ENCODE measurements at places on chromosomes 3 and 15.

GRCh38 chr3:194277104-194277785 is 73.9 kb downstream of the CPN2 start:
- DNase-seq: no peak

DNA sequence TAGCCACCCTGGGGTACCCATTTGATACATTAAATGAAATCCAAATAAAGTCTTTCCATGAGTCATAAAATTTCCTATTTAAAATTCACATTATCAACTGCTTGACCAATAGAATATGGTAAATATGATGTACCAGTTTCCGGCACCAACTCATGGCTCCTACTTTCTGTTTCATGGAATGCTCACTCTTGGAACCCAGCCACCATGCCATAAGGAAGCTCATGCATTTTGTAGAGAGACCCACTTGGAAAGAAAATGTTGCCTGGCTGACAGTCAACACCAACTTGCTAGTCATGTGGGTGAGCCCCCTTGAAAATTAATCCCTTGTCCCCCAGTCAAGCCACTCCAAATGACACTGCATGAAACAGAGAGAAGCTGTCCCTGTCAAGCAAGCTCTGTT is 57.2 kb downstream of the WWTR1 start:
- no peak for DNase-seq

DNA sequence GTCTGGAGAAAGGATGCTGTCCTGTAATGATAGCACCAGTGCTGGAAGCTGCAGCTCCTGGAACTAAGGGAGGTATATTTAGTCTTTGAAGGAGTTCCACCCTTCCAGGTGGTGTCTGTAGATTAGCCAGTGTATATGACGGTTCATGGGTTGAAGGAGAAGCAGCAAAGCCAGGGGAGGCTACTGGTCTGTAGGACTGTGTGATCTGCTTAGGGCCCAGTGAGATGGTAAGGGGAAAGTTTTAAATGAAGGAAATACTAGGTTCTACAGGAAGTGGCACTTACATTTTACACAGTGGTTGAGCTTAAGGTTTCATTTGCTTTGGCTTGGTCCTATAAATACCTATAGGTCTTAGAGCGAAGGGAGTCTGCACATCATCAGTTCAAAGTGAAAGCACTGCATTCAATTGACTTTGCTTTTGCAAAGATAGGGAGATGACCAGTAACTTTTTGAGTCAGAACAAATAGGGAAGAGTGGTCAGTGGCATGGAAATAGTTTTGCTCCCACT is 5.6 kb downstream of the SLC25A38 start:
- DNase-seq: no peak

GRCh38 chr3:171178714-171179113 is 152.2 kb upstream of the SLC2A2 start:
- DNase-seq: no peak

DNA sequence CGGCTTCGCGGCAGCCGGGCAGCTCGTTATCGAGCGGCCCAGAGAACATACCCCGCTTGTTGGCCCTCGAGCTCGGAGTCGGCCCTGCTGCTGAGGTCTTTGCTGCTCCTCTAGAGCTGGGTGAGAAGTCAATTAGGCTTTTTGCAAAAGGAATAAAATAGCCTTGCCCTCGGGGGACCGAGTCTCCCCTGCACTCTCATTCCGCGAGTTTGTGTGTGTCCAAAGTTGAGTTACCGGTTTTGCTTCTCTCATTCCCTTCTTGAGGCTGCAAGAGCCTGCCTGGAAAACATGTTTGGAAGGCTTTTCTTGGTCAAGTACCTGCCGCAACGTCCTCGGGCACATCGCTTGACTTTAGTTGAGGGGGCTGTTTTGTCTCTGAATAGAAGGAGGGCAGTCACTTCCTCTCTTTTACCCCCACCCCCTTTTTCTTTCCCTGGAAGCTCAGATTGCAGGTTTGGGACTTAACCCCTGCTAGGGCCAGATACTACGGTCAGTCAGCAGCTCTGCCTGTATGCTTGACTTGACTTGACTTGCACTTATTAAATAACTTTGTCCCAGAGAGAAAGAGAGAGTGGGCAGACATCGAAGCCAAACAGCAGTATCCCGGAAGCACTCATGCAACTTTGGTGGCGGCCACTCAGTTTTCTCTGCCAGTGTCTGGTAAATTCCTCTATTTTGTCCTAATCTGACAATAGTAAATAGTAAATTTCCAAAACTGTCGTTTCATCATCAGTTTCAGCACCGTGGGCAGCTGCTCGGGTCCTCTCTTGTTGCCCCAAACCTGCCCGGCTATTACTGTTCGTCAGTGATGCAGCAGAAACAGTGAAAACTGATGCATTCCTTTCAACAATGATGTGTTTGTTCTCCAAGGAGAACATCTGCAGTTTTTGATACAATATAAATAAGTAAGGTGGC is 609 bp downstream of the RNF13 start:
- DNase-seq: no peak

- no peak for DNase-seq
Measured at GRCh38 chr3:195508185-195508584, 34.9 kb downstream of the PPP1R2 start.

GRCh38 chr3:194840661-194841514 is 155.2 kb downstream of the FAM43A start:
- DNase-seq: peak; percentile 29

- DNase-seq: no peak
Measured at GRCh38 chr3:126266850-126267168, 86.4 kb upstream of the ALDH1L1 start.

GRCh38 chr3:109152320-109152719 is 15.8 kb downstream of the C3orf85 start:
- no peak for DNase-seq

- peak; percentile 33 for DNase-seq
Measured at GRCh38 chr3:43286841-43287499, 630 bp downstream of the SNRK start.

GRCh38 chr3:25897019-25897418 is 107.1 kb downstream of the OXSM start:
- peak; percentile 21 for DNase-seq

- DNase-seq: no peak
Measured at GRCh38 chr3:181917027-181917426, 205.3 kb downstream of the SOX2 start.

DNA sequence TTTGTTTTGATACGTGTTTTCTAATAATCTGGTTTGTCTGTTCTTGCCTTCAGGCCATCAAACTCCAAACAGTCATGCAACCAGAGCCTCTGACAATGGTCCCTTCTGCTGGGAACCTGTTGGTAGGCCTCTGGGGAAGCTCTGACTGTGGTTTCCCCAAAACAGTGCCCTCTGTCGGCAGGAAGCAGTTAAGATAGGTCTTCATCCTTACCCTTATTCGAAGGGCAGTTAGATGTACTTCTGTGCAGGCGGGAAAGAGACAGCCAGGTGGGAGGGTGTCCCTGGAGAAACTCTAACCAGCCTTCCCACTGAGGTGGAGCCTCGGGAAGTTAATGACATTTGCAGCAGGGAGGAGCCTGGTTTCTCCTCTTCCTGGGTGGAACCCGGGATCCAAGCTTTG is 81.6 kb upstream of the CHMP2B start:
- DNase-seq: peak; percentile 41

DNA sequence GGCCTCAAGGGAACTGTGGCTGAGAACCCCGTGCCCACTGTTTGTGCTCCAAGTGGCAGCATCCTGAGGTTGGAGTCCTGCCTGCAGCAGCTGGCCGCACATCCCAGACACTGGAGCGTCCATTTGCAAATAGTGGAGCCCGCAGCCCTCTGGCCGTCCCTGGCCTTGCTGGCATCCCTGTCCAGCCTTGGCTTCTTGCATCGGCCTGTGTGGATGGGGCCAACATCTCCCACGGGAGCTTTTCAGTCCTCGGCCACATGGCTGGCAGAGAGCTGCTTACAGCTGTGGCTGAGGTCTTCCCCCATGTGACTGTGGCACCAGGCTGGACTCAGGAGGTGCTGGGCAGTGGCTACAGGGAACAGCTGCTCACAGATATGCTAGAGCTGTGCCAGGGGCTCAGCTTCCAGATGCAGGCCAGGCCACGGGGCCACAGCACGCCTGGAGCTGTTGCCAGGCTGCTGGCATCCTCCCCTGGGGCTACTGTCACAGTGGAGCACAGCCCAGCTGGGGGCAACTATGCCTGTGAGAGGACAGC is 71.2 kb downstream of the FAM43A start:
- no peak for DNase-seq

DNA sequence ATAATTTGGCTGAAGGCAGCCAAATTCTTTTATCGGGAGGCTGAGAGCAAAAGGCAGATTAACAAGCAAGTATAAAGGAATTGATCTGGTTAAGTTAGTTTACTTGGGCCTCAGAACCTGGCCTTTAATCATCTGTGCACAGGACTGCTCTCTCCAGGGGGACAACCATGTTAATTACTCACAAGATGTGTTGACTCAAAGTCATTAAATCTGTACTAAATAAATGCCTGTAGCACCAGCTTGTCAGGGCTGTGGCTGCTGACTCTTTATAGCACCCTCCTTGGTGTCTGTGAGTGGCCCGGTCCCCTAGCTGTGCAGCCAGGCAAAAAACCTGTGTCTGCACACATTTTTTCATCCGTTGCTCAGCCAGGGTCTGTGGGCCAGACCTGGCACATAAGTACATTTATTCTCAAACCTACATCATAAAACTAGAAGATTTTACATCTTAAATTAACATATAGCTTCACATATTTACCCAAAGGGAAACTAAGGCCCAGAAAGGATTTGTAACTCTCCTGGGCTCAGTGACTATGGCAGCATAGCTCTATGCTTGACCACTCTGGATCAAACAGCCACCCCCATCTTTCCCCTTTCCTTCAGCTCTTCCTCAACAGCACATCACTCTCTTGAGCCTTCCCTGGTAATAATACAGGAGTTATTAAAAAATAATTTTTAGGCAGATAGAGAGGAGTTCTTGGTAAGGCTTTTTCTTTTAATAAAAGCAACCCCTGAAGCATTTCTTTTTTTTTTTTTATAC is 51.4 kb downstream of the NCEH1 start:
- DNase-seq: peak; percentile 17

DNA sequence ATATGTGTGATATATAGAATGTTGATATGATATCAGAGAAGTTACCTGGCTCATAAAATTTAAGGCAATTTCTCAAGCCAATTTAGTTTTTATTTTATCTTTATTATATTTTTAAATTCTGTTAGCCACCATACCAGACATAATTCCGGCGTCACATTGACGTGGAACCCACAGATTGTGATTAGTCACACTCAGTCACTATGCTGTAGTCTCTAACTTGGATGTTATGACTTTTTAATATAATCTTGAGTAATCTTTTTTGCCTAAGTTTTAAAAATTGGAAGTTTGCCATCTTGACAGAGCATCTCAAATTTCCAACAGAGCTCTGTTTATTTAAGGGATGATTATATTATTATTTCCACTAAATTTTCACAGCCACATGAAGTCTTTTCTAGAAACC is 9.7 kb upstream of the DCLK3 start:
- DNase-seq: no peak

DNA sequence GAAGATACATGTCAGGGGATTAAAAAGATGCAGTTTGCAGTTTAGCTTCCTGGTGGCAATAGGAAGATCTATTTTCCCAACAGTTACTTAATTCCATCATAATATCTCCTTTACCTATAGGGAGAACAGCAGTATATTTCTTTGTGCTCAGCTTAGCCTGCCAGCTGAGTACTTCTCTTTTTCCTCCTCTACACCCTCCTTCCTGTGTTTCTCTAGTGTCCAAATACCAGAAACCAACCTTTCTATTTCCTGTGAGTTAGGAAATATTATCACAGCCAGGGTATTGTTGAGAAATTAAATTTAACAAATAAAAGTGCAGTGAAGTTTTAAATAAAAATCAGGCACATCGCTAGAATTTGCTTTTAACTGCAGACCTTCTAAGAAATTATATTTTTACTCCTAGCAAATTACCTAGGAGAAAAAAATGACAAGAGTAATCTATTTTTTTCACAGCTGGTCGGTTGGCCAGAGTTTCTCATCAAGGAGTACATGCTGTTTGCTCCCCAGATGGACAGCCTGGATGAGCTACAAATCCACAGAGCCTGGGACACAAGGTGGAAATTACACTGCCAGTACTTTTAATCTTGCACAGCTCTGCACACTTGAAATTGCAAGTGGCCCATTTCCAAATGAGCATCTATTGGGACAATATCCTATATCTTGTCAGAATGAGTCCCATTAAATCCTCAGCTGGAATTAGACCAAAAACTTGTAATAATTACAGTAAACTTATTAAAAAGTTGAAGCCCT is 185.2 kb upstream of the CFAP20DC start:
- DNase-seq: no peak

DNA sequence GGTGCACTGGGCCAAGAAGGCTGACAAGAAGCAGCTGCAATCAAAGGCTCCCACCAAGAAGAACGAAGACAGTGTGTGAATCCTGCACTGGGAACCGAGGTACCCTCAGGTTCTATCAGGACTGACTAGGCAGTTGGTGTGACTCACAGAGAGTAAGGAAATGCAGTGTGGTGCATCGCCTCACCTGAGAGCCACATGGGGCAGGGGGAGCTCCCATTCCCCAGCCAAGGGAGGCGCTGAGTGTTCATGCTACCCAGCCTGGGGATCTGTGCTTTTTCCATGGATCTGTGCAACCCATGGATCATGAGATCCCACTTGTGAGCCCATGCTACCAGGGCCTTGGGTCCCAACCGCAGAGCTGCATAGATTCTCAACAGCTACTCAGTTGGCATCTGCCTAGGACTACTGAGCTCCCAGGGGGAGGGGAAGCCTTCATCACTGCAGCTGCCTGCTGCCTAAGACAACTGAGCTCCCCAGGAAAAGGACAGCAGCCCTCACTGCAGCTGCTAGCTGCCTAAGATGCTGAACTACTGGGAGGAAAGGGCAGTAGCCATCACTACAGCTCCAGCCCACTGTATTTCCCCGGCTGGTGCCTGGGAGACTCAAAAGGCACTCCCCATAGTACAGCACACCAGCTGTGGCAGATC is 6.9 kb upstream of the PLSCR2 start:
- no peak for DNase-seq

GRCh38 chr15:88342666-88343065 is 86.1 kb upstream of the NTRK3 start:
- no peak for DNase-seq

DNA sequence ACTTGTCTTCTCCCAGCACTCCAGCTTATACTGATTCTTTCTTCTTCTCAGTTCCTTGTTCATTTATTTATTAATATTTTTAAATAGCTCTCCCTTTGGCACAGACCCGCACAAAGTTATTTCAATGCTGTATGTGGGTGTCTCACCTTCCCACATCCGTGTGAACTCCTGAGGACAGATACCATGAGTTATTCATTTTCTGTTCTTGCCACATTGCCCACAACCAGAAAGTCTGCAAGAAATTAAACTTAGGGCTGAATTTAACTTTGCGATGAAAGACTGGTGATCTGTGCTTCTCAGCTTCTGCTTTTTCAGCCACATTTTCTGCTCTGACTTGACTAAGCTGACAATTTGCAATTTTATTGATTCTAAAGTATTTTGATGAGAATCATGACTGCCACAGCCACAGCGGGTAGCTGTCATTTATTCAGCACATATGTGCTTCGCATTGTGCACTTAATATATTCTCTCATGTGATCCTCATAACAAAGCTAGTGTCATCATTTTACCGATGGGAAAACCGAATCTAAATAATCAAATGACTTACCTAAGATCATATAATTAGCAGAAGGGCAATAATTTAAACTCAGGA is 569.8 kb downstream of the EDEM1 start:
- no peak for DNase-seq

- DNase-seq: no peak
Measured at GRCh38 chr3:138439646-138440045, 5.2 kb downstream of the ESYT3 start.

GRCh38 chr3:195863121-195864061 is 45.0 kb downstream of the TNK2 start:
- peak; percentile 79 for DNase-seq

- DNase-seq: no peak
Measured at GRCh38 chr15:86876387-86876944, 796.8 kb downstream of the AGBL1 start.

GRCh38 chr3:167843481-167843880 is 108.0 kb downstream of the SERPINI1 start:
- DNase-seq: no peak

- DNase-seq: no peak
Measured at GRCh38 chr3:74345701-74346100, 268.8 kb downstream of the CNTN3 start.
